Mesendoderm (in vitro differentiated cells): ENCODE measurements at places on chromosomes 13 and 19.

DNA sequence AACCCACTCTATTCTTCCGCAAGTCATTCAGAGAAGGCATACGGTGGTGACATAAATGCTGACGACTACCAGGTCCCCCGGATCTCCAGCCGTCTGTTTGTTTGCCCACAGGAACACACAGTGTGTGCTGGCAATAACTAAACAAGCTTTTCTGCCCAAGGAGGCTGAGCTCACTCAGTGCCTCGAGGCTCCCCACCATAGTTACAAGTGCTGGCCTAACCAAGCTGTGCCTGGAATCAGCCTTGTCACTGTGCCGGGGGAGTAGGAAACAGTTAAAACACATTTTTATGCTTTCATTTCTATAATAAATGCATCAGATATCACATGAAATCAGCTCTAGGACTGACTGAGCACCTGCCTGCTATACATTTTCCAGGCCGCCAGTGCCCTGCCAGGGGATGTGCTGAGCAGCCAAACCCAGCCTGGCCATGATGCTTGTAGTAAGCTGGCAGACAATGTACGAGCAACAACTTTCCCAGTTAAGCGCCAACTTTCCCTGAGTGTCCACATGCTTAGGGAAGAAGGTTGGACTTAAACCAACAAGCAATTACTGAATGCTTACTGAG is 28.1 kb downstream of the BRD4 start:
- DNase-seq = no peak

DNA sequence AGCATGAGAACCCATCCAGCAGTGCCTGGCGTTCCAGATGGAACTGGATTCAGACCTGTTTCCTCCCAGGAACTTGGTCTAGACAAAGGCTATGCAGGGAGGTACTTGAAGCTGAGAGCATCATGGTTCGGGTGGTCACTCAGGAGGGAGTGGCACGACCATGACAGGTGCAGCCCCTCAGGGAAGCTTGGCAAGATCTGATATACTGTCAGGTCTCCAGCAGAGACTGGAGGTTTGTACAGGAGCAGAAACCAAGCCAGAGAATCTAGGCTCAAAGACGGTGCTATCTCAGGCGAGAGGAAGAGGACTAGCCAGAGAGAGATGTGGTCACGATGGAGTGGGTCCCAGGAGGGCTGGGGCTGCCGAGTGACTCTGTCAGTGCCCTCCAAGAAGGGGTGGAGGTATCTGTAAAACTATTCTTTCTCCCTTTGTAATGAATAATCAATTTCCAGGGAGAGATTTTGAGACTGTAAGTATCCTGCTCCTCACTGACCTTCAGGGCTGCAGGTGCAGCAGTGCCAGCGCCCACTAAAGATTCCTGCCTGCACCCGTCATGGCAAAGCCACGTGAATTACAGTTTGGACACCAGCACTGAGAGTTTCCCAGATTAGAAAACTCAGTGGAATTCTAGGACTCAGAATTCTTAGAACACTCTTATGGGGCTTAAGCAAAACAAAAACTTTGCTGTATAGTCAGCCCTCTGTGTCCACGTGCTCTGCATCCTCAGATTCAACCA is 10.2 kb upstream of the DCUN1D2 start:
- DNase-seq = no peak

DNA sequence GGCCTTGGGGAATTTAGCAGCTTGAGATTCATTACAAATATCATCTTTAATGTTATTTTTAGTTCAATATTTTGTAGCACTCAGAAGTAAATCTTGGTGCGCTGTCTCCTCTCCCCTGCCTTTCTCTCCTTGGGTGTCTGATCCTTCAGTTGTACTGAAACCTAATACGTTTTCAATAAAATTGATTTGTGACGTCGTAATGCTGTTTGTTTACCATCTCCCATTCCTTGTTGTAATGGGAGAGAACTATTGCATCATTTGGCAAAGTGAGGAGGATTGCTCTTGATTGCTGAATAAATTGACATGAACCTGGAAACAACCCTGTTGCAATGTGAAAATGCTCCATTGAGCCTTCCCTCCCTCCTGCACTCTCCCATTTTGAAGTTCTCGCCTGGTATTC is 43.2 kb upstream of the TSHZ3 start:
- peak; percentile 27 for DNase-seq

DNA sequence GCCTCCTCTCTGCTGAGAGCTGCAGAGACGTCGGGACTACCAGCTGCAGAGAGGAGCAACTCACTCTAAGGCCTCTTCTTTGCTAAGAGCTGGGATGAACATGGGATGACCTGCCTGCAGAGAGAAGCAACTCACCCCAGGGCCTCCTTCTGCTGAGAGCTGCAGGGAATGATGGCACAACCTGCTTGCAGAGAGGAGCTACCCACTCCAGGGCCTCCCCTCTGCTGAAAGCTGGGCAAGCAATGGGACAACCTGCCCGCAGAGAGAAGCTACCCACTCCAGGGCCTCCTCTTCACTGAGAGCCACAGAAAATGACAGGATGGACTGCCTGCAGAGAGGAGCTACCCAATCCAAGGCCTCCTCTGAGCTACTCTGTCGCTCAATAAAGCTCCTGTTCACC is 6.9 kb upstream of the MLLT1 start:
- no peak for DNase-seq

GRCh38 chr13:51576754-51577153 is 7.5 kb upstream of the WDFY2 start:
- DNase-seq = no peak

GRCh38 chr19:44260343-44260681 is 626 bp downstream of the ZNF233 start:
- peak; percentile 19 for DNase-seq

- peak; percentile 80 for DNase-seq
Observed at GRCh38 chr13:51785712-51786424, 18.1 kb downstream of the DHRS12 start.

GRCh38 chr19:9793071-9793591 is 24.6 kb upstream of the ZNF846 start:
- DNase-seq = peak; percentile 72

DNA sequence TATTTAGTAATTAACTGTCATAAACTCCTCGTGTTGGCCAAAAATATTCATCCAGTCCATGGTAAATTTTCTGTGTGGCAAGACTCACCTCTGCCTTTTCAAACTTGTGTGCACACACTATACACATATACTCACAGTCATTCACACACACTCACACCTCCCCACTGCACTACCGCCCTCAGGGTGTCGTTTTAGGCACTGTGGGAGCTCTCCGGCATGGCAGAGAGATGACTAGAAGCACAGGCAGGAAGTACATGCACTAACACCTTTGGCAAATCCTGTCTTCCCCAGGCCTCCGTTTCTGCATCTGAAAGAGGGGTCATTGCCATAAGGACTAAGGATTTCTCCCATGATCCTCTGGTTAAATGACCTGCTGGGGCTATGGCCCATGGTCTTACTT is 62.6 kb upstream of the FARP1 start:
- no peak for DNase-seq

DNA sequence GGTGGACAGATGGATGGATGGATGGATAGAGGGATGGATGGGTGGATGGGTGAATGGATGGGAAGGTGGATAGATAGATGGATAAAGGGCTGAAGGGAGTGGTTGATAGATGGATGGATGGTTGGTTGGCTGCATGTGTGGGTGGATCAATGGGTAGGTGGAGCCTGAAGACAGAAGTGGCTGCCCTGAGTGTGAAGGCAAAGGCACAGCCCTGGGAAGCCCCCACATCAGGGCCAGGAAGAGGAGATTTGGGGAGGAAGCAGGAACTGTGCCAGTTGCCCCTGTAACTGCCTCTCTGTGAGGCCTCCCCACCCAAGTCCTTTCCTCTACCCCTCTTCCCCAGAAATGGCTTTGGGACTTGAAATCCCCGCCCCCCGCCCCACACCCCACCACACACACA is 43.4 kb upstream of the NFIC start:
- DNase-seq = no peak

DNA sequence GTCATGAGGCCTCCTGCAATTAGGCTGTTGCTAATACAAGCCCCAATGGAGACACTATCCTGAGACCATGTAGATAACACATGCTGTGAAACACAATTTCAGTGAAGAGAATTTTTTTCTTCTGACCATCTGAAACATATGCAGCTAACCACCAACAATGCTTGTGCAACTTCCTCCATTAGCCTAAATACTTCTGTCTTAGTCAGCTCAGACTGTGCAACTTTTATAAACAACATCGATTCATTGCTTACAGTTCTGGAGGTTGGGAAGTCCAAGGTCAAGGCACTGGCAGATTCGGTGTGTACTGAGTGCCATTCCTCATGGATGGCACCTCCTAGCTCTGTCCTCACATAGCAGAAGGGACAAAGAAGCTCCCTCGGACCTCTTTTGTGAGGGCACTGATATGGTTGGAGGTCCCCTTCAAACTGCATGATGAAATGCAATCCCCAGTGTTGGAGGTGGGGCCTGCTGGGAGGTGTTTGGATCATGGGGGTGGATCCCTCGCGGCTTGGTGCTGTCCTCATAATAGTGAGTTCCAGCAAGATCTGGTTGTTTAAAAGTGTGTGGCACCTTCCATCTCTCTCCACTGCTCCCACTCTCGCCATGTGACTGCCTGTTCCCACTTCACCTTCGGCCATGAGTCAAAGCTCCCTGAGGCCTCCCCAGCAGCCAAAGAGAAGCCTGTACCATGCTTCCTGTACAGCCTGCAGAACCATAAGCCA is 27.7 kb downstream of the STK24 start:
- DNase-seq = no peak

GRCh38 chr13:42174344-42175162 is 97.4 kb upstream of the AKAP11 start:
- DNase-seq = peak; percentile 63

DNA sequence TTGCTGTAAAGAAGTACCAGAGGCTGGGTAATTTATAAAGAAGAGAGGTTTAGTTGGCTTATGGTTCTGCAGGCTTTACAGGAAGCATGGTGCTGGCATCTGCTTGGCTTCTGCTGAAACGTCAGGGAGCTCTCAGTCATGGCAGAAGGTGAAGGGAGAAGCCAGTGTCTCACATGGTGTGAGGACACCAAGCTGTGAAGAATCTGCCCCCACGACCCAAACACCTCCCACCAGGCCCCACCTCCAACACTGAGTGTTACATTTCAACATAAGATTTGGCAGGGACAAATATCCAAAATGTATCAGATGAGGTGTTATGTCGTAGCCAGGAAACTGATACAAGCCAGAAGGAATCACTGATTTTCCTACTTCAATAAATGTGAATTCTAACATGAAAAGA is 136.5 kb downstream of the CYSLTR2 start:
- no peak for DNase-seq

GRCh38 chr19:17123041-17123440 is 47.5 kb downstream of the MYO9B start:
- no peak for DNase-seq

- no peak for DNase-seq
Observed at GRCh38 chr13:48446464-48446863, 33.6 kb upstream of the LPAR6 start.

DNA sequence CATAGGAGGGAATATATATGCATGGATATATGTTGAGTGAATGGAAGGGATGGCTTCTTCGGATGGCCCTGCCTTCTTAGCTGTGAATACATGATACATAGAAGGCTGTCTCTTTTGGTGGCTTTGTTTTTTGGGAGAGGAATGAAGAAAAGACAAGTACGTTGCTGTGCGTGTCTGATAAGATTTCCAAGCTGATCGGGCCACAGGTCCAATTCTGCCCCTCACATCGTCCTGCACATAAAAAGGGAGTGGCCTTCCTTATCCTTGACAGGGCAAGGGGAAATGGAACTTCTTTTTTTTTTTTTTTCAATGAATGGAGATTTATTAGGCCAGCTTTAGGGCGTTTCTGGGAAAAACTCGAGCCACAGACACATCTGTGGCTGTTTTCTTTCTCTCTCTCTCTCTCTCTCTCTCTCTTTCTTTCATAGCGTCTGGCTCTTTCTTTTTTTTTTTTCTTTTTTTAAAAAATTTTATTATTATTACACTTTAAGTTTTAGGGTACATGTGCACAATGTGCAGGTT is 103.8 kb upstream of the SPATA13 start:
- no peak for DNase-seq

DNA sequence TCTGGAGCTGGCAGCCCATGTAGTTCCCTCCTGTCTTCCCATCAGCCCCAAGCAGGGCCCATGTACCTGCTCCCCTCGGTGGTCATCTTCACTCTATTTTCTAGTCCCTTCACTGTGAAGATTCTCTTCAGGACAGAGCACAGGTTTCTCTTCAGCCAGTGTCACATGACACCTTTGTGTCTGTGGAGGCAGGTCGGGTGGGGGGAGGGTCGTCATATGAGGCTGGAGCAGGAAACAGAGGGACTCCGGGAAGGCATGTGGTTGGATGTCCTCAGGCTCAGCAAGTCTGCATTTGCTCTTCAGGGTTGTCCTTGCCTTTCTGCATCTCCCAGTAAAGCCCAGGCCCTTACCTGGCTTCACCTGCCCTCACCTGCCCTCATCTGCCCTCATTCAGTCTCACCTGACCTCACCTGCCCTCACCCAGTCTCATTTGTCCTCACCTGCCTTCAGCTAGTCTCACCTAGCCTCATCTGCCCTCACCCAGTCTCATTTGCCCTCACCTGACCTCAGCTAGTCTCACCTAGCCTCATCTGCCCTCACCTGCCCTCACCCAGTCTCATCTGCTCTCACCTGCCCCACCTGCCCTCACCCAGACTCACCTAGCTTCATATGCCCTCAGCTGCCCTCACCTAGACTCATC is 120.3 kb downstream of the ZDHHC20 start:
- DNase-seq = peak; percentile 85

GRCh38 chr19:14370169-14370939 is 10.9 kb upstream of the ADGRE5 start:
- no peak for DNase-seq

GRCh38 chr19:13011653-13012389 is 16.5 kb downstream of the NFIX start:
- peak; percentile 49 for DNase-seq

DNA sequence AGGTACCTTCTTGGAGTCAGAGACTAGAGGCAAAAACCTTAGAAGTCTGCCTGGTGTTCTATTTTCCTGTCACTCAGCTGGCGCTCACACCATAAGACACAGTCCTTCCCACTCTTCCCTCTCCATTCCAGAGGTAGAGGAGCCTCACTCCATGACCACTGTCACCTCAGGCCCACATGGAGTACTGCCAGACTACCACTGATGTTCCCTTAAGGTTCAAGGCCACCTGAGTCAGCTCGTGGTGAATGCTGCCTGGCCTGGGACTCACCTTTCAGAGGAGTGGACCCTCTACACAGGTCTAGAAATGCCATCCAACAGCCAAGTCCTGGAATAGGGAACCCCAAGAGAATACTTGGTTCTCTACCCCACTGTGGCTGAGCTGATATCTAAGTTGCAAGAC is 29.9 kb downstream of the RGCC start:
- DNase-seq = no peak

DNA sequence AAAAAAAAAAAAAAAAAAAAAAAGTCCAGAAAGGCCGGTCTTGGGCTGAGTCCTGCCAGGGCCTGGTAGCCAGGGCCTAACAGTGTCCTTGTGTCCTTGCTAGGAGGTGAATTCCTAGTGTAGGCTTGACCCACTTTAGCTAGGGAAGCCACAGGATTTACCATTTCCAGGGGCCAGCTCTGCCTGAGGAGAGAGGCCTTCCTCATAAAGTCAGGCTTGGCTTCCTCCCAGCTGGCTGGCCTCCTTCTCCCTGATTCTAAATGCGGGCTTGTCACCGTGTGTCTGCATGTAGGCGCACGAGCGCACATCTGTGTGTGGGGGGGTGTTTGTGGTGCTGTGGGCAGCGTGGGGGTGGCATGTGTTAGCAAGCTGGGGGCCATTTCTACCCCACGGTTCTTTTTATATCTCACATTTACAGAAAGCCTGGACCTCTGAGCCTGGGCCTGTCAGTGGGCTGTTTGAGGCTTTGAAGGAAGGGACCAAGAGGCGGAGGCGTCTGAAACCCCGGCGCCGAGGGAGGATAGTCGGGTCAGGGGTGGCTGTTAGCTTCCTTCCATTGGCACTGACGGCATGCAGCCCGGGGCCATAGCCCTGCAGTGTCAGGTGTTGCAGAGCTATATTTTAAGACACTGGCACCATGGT is 31.7 kb downstream of the IER2 start:
- DNase-seq = no peak
